NCI-H524 (cell line): ENCODE measurements at places on chromosomes 12 and 14.

DNA sequence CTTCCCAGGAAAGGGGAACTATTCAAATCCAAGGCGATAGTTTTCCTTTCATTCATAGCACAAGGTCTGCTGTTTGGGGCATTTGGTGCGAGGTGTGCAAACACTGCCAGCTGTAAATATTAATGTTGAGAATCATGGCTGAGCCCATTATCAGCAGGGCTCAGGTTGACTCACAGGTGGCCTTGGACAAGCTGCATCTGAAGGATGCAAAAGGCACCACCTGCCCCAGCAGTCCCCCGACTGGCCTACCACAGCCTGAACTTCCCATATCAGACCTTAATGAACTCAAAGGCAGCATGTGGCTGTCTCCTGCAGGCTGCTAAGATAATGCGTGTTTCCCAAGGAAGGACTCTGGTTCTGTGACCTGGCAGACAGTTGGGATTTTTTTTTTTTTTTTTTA lies 93.3 kb upstream of the MAP1LC3B2 start:
- DNase-seq = no peak

DNA sequence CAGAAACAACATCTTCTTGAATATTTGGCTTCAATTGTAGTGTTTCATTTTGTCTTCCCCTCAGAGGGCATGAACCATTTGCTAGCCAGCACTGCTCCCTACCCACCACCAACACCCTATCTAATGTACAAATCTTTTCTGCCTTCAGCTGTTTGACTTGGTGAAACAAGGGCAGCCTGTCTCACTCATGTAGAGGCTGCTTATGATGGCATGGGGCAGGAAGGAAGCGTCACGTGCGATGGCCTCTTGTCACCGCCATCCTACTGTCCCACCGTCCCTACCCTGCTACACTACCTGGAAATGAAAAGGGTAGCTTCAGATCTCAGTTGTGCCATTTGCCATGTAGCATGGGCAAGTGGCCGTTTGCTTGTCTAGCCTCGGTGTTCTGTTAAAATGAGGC lies 29.9 kb upstream of the LRTM2 start:
- no peak for DNase-seq

DNA sequence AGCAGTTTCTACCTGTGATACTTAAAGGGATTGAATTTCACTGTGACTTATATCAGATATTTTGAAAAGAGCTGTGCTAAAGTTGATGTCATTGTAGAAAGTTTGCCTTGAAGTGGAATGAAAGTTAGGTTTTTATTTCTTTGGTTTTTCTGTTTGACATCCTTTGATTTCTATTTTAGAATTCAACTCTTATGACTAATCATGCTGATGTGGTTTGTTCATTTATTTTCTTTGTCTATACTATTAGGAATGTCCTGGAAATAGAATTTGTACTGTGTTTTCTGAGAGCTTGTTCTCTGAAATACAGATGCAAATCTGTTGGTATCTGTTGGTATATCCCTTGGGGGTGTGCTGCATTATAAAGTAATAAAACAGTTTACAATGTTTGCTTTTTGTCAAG lies 3.3 kb downstream of the CNOT2 start:
- no peak for DNase-seq

DNA sequence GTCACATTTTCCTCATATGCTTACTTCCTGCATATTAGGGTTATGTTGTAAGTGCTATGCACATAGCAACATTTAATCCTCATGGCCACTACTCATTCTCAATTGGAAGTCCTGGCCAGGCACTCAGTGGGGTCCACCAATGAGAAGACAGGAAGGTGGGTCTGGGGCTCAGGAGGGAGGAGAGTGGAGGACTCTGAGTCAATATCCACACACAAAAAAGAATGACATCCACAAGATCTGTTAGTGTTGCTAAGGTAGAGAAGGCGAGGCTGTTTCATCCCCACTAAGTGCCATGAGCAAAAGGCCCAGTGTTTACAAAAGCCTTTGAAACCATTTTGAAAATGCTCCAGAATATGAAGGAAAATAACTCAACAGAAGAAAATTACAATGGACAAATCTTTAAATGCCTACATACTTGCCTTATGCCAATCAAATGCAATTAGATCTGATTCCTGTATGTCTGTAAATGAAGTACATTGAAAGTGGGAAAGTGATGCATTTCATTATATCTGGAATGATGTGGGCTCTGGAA lies 53.9 kb downstream of the EID3 start:
- no peak for DNase-seq

- DNase-seq = no peak
These were observed 41.0 kb upstream of the NCOR2 start for GRCh38 chr12:124608450-124608870.

GRCh38 chr12:38783304-38783703 lies 122.1 kb downstream of the CPNE8 start:
- no peak for DNase-seq

DNA sequence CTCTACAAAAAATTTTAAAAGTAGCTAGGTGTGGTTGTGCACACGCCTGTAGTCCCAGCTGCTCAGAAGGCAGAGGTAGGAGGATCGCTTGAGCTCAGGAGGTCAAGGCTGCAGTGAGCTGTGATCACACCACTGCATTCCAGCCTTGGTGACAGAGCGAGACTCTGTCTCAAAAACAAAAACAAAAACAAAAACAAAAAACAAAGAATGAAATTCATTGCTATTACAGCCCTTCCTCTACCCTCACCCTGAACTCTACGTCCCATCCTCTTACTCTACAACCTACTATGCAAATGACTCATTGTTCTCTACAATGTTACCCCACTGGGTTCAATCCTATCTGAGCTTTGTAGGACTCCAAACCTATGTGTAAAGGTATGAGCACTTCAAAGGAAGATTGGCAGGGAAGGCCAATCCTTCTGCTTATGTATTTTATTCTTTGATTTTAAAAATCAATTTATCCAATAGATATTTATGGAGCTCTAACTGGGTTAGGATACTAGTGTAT lies 39.3 kb downstream of the NINJ2 start:
- DNase-seq = no peak

- DNase-seq = no peak
These were observed 177.3 kb upstream of the PLXNC1 start for GRCh38 chr12:93970900-93971688.

DNA sequence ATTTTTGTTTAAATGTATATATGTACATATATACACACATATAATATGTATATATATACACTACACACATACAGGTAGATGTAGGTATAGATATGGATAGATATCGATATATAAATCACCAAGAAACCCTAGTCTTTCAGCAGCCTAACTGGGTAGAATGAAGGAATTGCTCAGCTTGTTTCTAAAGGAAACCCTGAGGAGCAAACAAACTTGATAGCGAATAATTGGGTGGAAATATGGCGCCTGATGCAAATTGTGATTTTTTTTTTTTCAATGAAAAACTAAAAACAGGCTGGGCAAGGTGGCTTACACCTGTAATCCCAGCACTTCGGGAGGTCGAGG lies 254 bp upstream of the CCDC177 start:
- DNase-seq = no peak

- DNase-seq = peak; percentile 81
These were observed 1.1 kb downstream of the ARHGAP5 start for GRCh38 chr14:32078023-32078857.

DNA sequence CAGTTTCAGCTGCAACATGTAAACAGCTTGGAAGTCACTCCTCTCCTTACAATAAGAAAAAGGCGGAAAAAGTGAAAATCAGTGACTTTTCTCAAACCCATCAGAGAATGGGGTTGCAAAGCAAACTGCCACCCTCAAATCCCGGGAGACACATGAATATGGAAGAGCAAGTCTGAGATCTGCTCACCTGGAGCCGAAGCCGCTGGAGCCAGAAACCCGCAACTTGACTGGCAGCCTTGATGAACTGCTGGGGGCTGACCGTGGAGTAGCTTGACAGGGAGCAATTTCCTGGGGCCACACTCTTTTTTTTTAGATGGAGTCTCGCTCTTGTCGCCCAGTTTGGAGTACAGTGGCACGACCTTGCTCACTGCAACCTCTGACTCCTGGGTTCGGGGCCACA lies 208.2 kb downstream of the KIF26A start:
- no peak for DNase-seq

- DNase-seq = no peak
These were observed 74.5 kb downstream of the TMCC3 start for GRCh38 chr12:94575645-94576403.

DNA sequence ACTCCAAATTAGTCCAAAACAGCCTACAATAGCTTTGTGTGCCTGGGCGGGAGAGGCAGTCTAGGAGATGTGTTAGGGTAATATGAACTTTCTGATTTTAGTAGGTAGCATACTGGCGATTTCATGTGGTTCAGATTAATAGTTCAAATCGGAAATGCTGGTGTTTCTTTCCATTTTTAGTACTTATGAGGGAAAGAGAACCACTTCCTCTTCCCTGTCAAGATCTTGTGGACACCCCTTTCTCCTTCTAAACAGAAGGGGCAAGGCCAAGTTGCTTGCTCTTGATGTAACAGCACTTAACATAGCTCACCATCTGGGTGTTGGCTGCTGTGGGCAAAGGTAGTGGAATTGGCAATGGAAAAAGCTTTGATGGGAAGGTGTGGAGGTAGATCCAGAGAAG lies 32.2 kb upstream of the IGF1 start:
- no peak for DNase-seq

GRCh38 chr14:75417674-75418073 lies 10.1 kb upstream of the JDP2 start:
- DNase-seq = no peak

DNA sequence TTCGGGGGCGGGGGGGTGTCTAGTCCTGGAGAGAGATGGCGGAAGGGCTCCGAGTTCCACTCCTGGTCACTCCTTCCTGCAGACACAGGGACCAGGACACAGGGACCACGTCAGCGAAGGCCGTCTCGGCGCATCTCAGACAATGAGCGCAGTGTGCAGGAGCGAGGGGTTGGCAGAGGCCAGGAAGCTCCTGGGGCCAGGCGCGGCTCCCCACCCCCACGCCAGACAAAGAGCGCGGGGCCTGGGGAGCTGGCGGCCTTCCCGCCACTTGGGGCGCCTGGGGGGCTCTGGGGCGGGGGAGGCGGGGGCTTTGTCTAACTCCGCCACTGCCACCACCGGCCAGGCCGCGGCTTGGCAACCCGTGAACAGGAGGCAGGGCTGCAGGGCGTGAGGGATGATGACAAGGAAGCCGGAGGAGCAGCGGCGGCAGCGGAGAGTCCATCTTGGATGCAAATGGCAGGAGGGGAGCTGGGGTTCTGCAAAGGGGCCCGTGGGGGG lies 2.2 kb downstream of the CDK2AP1 start:
- peak; percentile 50 for DNase-seq

DNA sequence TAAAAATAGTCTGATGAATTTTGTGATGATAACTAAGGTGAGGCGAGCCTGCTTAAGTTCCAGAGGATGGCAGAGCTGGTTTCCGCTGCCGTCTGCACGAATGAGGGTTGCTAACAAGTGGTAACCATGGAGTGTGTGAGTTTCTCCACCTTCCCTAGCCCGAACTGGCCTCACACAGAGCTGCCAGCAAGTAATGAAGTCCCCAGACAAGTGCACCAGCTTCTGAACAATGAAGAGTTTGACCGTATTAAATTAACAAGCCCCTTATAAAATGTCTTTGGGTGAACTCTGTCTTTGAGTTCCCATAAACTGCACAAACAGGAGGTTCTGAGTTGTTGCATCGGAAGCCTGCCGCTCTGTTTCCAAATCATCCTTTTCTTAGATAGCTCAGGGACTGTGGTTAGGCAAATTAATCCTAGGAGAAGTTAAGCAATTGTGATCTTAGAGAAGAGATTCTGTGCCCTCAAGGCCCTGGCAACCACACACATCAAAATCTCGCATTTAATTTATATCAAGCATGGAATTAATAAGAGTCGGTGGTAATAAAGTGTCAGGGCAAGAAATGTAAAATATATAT lies 274.1 kb upstream of the DAAM1 start:
- no peak for DNase-seq

DNA sequence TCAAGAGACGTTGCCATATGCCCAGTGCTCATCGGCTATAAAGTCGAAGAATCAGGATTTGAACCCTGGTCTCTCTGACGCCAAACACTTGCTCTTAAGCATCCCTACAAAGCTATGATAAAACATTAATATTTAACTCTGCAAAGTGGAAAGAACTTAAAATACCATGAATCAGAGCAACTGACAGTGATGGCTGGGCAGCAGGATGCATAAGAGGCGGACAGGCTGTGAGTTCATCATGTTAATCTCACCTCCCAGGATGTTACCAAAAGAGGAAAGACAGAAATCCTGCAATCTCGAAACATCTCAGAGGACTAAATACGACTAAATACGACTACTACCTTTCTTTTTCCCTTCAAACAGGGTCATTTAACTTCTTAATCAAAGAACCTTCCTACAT lies 5.8 kb downstream of the DICER1 start:
- no peak for DNase-seq

DNA sequence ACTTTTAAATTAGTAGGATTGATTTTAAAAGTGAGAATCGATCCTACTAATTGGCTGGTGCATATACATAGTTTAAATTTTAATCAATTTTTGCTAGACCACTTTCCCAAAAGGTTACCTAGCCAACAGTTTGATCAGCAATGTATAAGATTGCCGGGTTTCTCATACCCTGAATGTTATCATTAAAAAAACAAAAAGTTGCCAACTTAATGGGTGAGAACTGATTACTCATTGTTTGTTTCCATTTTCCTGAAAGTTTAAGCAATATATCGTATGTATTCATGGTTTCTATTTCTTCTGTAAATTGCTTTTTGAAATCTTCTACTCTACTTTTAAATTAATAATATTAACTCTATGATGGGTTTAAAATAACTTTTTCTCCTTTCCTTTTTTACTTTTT lies 4.4 kb upstream of the MYBPC1 start:
- no peak for DNase-seq

DNA sequence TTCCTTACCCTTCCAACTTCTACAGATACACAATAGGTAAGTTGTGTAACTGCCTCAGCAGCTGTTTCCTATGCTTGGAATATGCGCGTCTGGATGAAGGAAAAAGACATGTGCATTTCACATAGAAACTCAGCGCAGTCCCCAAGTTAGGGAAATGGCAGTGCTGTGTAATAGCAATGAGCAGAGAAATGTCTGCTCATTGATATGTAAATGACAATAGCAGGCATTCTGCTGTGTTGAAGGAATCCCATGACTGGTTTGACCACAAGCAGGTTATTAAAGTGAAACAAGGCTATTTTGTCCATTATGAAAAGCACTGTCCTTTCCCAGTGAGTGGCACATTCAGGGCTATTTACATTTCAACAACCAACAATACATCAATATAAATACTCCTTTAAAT lies 106.6 kb downstream of the BTG1 start:
- DNase-seq = no peak

DNA sequence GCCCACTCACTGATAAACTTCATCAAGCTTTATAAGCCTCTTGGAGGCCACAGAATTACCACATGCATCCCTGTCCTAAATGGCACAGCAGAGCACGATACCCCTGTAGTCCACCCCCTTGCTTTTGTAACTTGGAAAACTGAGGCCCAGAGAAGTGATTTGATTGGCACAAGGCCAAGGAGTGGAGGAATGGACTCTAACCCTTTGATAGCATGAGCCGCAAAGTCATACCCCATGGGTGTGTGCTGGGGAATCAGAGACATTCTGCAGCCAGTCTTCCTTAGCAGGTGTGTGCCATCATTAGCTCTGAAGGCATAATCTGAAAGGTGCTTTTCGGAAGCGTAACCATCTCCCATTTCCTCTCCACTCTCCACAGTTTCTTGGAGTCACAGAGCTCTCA lies 28.5 kb upstream of the PWP1 start:
- no peak for DNase-seq
